ENCODE measurements at places on chromosomes 5 and 9.

DNA sequence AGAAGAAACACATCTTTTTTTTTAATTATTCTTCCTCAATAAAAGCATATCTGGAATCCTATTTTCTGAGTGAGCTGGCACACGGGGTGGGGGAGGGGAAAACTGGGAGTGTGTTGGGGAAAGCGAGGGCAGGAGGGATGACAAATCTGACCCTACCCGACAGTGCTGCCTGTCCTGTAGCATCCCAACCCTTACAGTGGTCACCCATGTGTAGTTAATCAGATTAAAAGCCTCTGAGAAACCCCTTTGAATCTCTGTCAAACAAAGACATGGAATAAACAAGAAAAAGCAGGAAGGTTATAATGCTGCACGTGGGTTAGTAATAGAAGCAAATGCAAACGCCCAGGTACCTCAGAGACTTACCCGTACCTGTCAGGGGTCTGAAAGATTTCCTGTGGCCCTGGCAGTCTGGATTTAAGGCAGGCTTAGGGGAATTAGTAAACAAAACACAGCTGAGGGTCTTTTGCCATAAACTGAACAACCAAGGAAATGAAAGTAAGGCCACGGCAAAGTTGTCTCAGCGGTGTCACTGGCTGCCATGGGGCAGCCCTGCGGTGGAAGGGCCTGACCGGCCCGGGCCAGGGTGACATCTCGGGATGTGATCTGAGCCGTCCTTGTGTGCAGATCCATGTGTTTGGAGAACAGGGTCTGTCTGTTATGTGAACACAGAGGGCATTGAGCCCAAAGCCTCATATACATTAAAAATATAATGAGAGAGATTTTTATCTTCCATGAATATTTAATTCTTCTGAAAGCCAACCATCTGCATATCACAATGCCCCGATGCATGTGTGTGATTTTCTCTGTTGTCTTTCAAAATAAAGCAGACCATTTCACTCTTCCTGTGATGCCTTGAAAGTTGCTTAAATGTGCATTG is 308.2 kb downstream of the ZNF608 start:
- DNase-seq, result peak; percentile 0

DNA sequence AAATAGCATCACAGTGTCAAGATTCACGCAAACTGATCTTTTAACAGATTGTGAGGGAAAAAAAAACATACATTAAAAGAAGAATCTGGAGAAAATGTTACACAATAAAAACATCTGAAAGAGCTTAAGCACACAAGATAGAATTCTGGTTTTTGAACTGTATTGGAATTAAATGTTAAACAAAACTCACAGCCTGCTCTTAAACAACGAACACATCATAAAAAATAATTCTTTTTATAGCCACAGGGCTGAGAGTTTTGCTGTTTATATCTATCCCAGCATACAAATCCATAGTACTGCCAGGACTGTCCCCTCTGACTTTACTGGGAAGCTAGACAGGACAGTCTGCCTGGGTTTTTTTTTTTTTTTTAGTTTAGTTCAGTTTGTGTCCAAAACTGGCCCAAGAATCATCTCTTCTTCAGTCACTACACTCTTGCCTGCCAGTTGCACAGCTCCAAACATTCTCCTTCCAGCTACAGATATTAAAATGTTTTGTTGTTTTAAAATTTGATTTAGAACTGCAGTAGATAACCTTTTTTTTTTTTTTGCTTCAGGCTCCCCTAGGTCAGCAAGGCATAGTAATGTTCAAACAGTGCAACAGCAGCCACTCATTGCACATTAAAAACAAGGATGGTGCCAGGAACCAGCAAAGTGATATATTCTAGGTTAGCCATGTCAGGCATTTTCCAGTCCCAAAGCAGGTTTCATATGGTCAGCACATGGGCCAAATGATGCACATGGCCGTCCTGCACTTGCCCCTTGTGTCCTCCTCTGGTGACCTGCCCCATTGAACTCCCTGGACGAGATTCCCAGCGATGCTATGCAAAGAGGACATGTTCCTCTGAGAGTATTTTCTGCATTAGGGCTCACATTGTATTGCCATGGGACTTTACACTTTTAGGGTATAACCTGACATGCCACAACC is 173.6 kb downstream of the ARL15 start:
- no peak for DNase-seq

DNA sequence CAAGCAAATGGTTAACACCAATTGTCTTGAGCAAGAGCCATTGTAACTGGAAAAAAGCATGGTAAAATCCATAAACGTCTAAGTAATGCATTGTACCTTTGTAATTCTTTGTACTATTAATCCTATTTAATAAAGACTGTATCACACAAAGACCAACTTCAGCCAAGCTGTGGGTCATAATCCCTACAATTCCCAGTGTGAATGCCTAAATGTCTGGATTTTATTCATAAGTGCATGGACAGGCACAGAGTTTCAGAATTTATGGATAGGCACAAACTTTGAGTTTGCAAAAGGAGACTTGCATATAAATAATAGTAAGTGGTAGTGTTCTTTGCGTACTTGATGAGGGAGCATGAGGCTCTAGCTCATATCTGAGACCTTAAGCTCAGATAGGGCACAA is 1280.2 kb upstream of the WWC1 start:
- DNase-seq, result no peak

- no peak for DNase-seq
Observed at GRCh38 chr5:33261747-33262146, 179.0 kb upstream of the TARS1 start.

- DNase-seq, result no peak
Observed at GRCh38 chr9:86614871-86615849, 260.9 kb upstream of the TUT7 start.

DNA sequence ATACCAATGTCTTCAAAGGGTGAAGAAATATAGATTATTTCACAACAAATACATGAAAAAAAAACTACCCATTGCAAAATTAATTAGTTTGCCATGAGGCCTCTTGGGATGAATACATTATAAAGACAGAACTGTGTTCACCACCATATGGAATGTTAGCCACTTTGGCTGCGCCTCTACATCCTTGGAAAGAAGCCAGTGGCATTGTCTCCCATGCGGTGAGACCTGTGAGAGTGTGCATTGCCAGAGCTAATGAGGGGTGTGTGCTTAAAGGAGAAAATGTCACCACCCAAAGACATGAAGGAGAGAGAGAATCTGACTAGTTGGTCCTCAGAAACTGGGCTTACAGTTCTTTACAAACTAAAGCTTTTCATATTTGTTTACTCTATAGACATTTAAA is 110.6 kb downstream of the PLPPR1 start:
- DNase-seq, result no peak

DNA sequence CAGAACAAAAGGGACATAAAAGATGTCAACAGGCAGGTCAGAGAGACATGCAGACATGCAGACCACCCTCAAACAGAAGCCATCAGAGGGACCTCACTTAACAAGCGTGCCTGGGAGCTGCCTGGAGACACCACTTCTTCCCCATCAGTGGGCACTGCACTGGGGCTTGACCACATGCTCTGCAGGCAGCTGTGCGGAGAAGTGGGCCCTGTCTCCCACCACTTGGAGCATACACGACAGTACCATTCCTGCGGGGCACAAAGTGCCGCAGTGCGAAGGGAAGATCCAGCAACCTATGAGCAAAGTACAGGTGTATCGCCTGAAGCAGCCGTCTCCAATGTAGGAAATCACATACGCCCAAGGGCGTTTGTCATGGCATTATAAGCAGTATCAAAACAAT is 150.5 kb upstream of the FOXD4L5 start:
- DNase-seq, result no peak

GRCh38 chr9:113986931-113987330 is 91.2 kb downstream of the AMBP start:
- no peak for DNase-seq

DNA sequence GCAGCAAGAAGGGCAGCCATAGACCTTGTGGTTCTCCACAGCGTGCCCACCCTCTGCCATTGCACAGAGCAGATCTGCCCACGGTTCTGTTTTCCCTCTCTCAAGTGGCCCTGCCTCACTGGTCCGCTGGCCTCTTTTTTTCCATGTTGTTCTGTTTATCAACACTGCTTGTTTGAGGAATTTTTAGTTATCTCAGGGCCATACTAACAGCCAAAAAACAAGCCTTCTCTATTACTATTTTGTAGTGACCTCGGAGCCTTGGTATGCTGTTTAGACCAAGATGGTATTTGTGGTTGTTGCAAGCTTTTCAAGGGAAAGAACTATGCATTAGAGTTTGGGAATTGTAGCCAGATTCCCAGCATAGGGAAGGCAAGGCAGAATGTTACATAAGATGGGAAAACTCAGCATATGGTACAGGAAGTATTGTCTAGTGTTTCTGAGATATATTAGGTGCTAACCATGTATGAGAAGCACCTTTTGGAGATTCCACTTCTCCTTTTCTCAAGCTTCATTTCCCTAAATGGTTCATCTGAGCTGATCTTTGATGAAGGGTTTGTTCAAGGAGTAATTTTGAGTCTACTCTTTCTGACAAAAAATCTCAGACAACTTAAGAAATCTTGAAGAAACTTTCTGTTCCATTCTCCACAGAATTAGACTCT is 54.3 kb downstream of the NUP214 start:
- DNase-seq, result no peak

GRCh38 chr5:22780756-22781155 is 72.4 kb downstream of the CDH12 start:
- no peak for DNase-seq
